ENCODE measurements at places on chromosomes 7 and 10. TPM values are rescaled to one million over a fixed set of nuclear protein-coding genes. Genes with fewer than 3 reads are reported as not detected.

TBATA gene
- not detected for total RNA-seq

DNA sequence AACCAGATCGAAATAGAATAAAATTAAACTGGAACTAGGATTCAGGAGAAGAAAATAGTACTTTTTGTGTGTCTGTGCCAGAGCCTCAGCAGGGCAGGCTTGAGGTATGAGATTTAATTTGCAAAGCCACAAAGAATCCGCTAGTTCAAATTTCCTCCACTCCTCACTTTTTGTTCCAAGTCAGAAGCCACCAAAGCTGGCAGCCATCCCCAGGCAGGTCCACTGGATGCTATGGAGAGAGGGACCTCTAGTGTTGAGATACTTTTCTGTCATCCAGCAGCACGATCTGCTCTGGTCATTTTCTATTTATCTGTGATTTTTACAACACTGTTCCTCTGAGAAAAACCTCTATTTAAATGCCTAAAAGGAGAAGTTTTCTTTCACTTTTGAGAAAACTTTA is 147.9 kb upstream of the FRMD4A start:
- peak; percentile 68 for DNase-seq

- DNase-seq = no peak
These were observed 77.2 kb downstream of the C7orf25 start for GRCh38 chr7:42834676-42835075.

TMEM176A gene
- total RNA-seq = 0.35 TPM

- DNase-seq = no peak
These were observed 624.8 kb downstream of the GRID1 start for GRCh38 chr10:85741626-85742300.

- peak; percentile 68 for DNase-seq
These were observed 141.5 kb downstream of the LRRN3 start for GRCh38 chr7:111232249-111233084.

FKBP6 gene
- not detected for total RNA-seq

- peak; percentile 78 for DNase-seq
These were observed 37.8 kb downstream of the AOAH start for GRCh38 chr7:36686499-36686898.

DNA sequence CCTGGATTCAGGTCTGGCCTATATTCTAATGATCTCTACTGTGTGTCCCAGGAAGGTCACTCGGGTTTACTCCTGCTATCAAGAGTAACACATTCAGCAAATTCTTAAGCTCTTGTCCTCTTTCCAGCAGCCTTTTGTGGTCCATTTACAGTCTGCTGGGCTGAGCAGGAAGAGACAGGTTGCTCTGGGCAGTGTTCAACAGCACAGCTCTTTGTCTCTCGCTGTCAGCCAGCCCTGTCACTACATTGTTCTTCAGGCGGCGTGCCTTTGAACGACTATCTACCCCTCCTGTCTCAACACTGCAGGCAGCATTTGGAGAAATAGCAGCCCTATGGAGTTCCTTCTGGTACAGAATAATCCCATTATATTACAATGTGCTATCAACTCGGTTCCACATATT is 192.2 kb upstream of the TBX20 start:
- DNase-seq = no peak

GRCh38 chr7:73887762-73888161 is 26.8 kb downstream of the TMEM270 start:
- no peak for DNase-seq

DNA sequence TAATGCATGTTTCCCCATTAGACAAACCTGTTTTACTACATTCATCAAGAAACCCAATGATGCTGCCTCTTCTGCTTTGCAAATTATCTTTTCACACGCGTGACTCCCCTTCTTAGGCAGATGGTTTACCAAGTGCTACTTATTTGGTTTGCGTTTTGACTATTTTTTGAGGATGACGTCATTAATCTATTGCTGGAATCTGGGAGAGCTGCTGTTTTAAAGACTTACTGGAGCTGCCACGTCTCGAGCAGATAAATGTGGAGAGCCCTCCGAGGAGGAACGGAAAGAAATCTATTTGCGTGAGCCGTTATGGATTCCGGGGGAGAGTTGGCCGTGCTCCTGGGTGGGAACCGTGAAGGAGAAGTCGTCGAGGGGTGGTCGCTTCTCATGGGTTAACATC is 19.7 kb downstream of the INSYN2A start:
- no peak for DNase-seq

DNA sequence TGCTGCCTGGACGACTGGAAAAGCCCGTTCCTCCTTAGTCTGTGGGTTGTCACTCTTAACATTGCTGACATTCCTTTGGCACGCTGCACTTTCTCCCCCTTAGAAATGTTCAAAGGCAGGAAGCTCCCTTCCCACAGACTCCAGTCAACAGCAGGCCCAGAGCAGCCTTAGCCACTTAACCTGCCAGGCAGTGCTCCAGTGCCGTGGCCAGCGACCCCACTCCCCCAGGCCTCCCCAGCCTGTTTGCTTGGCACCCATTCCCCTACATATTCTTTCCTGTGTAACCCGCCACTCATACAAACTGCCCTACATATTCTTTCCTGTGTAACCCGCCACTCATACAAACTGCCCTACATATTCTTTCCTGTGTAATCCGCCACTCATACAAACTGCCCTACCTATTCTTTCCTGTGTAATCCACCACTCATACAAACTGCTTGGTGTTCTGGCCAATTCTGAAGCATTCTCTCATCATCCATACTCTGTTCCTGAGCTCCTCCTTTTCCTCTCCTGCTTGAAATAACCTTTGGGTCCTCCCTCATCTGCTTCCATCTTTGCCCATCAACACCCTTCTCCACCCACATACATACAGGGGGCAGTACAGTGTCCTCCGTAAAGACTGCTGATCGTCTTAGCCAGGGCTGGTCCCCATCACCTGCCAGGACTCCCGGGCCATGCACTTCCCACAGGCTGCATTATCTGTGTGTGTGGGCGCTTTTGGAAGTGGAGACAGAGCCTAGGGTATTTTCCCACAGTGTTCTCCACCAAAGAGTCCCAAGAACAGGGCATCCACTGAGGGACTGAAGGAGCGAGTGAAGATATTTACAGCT is 57.3 kb downstream of the ADARB2 start:
- no peak for DNase-seq

GRCh38 chr7:372546-372931 is 82.6 kb downstream of the FOXL3 start:
- DNase-seq = no peak

GRCh38 chr7:108135446-108136190 is 5.5 kb upstream of the LAMB4 start:
- no peak for DNase-seq

ZC3HAV1L gene
- total RNA-seq = 34.9 TPM

DNA sequence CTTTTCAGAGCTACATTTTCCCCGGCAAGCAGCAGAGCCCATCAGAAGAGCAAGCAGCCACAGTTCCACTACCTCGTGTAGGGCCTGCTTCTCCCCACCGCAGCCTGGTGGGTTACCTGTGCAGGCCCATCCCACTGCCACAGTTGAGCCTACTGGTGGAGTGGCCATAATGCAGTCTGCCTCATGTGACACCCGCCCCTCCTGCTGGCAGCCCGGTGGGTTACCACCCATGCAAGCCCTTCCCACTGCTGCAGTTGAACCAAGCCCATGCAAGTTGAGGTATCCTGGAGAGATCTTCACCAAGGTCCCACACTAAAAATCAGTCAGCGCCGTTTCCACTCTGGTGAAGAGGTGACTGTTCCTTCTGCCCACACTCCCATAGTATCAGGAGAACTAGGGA is 32.1 kb upstream of the CNNM1 start:
- DNase-seq = no peak

GRCh38 chr10:119541459-119542356 is 811 bp downstream of the RGS10 start:
- DNase-seq = no peak

OR2A25 gene
- not detected for total RNA-seq

LANCL2 gene
- 26.0 TPM for total RNA-seq

CUX1 gene
- 139 TPM for total RNA-seq

- no peak for DNase-seq
These were observed 51.7 kb downstream of the GRID1 start for GRCh38 chr10:86314616-86315548.

DNA sequence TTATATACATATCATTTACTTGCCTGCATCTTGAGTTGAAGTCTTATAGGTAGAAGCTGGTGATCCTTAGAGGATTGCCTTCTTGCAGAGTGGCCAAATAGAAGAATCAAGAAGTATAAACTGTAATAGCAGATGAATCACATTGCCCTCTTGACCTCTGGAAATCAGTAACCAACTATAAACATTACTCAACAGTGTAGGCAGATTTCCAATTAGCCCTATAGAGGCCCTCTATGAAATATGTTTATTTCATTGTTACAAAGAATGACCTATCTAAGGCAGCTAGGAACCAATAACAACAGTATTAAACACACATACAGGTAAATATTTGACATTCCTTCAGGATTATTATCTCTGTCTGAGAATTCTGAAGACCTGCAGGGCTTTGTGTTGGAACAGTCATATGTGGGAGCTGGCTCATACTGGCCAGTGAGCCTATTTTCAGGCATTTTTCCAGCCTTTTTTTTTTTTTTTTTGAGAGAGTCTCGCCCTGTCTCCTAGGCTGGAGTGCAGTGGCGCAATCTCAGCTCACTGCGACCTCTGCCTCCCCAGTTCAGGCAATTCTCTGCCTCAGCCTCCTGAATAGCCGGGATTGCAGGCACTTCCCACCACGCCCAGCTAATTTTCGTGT is 7.2 kb upstream of the SRI start:
- peak; percentile 97 for DNase-seq

- no peak for DNase-seq
These were observed 86.1 kb upstream of the IGFBP3 start for GRCh38 chr7:46007194-46007593.

CUZD1 gene
- total RNA-seq = 0.69 TPM
